ENCODE measurements at places on chromosomes 12 and 14.

DNA sequence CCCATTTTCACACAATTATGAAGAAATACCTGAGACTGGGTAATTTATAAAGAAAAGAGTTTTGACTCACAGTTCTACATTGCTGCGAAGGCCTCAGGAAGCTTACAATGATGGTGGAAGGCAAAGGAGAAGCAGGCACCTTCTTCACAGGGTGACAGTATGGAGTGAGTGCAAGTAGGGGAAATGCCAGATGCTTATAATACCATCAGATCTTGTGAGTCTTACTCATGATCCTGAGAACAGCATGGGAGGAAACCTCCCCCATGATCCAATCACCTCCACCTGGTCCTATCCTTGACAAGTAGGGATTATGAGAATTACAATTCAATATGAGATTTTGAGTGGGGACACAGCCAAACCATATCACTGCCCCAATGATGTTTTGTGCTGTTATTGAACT, 189.3 kb upstream of the CRY1 start:
- DNase-seq: no peak

GRCh38 chr12:108282676-108283075, 56.4 kb downstream of the CMKLR1 start:
- DNase-seq: no peak

- no peak for DNase-seq
Observed at GRCh38 chr14:33738491-33738890, 212.4 kb downstream of the EGLN3 start.

DNA sequence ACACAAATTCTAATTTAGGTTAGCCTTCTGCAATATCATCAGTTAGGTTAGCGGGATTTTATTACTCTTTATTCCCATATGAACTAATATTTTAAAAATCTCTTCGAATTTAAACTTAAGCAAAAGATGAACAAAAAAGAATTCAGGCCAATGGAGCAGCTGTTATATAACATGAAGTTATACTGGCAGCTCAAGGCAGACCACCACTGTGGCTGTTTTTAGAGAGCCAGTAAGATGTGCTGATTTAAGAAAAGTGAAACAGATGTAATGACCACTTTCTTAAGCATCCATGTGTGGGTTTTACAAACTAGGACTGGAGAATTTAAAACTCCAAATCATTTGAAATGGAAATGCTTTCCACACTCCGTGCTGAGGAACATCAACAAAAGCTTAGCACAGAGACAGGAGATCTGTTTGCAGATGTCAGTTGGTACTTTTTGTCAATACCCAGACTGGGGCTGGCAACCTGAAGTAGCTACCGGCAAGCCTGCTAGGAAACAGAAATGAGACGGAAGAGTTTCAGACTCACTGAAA, 164.9 kb downstream of the TTC7B start:
- no peak for DNase-seq

GRCh38 chr14:103318750-103319419, 15.2 kb upstream of the EIF5 start:
- DNase-seq: no peak

GRCh38 chr12:66898700-66899469, 220.0 kb upstream of the GRIP1 start:
- DNase-seq: no peak

Data from Caki2 (cell line).